ENCODE measurements at places on chromosomes 7 and 10.

DNA sequence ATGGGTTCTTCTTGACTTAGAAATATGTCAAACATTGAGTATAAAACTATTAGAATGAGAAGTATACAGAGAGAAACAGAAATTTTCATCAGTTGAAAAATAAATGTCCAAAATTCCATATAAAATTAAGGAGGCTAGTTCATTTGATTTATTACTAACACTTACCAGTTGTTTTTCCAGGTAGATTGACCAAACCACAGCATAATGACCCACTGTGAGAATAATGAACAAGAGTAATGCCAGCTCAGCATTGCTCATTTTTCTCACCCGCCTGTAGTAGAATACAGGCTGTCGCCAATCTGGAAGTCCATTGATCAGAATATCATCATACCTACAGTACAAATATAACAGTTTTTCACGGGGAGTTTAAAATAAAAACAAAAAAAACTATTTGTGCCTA lies 82.9 kb downstream of the DNAJC1 start:
- DNase-seq = no peak

DNA sequence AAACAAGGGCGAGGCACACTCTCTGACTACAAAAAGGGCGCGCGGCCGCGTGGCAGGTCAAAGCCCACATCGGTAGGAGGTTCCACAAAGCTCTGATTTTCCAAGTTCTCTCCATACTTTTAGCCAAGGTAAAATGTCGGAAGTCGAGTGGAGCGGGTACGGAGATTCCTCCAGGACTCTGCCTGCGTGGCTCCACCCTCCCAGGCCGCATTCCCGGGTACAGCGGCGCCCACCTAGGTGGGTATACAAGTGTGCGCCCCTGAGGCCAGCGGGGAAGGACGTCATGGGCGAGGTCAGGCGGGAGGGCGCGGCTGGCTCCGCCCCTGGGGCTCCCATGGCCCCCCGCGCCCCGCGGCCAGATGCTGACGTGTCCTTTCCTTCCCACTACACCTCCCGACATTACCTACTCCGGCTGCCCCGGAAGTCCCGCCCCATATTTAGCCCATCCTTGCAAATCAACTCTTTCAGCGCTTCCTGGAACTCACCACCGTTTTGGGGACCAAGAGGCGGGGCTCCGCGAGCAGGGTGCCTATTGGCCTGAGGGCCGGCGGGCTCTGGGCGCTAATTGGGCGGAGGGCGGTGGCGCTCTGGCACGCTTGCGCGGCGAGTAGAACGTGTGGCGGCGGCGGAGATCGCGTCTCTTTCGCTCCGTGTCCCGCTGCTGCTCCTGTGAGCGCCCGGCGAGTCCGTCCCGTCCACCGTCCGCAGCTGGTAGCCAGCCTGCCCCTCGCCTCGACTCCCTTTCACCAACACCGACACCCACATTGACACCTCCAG lies at the start of gene SND1:
SND1 (plus strand) TSS at position 639 of the 777 bp plus-strand sequence. CDS start 180 bp downstream, outside the sequence.
- peak; percentile 97 for DNase-seq

DNA sequence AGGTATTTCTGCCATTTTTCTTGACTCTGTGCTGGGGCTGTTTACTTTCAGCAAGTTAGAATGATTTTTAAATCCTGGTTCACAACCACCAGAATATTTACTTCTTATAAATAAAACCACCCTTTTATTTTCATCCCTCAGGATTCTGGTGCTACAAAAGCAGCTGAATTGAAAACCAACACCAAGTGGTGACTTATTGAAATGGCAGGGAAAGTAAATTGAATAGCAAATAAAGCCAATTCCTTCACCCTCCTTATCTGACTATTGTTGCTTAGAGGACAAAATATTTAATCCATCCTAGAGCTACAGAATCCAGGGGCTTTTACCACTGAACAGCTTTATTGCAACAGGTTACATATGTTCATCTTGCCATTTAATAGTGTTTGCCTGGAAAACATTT lies 828.6 kb upstream of the GHITM start:
- DNase-seq = no peak

GRCh38 chr7:102891693-102892261 lies 21.0 kb upstream of the LRRC17 start:
- no peak for DNase-seq

DNA sequence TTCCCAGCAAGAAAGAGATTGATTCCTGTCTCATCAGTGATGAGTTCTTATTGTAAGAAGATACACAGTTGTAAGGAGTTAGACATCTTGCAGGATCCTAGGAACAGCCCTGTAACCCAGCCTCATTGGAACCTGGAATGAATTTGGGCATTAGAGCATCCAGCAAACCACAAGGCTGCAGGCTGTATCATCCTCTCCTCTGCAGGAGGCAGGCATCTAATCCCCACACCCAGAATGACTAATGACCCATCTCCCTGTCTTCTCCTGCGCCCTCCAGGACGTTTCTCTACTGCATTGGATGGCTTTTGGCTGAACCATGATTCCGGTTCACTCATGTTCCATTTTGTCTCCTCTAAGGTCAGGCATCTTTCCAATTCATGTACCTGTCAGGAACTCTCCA lies 233.9 kb downstream of the POU6F2 start:
- DNase-seq = no peak

DNA sequence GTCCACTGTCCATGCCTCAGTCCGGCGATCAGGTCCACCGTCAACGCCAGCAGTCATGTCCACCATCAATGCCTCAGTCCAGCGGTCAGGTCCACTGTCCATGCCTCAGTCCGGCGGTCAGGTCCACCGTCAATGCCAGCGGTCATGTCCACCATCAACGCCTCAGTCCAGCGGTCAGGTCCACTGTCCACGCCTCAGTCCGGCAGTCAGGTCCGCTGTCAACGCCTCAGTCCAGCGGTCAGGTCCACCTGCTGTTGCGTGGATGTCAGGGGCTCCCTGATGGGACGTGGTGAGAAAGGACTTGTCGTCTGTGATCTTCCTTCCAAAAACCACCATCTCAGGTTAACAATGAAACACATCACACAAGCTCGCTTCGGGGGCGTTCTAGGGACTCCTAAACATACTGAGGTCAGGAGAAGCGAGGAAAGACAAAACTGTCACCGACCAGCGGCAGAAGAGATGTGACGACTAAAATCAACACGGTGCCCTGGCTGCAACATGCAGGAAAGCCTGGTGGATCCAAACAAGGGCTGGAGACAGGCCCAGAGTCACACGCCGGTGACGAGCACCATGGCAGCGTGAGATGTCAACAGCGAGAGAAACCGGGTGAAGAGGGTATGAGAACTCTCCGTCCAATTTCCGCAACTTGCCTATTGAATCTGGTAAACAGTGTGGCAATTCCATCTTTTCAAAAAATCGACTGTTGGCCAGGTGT lies 264.2 kb downstream of the MAD1L1 start:
- DNase-seq = no peak

GRCh38 chr10:21076381-21076780 lies 179.3 kb upstream of the NEBL start:
- DNase-seq = no peak

GRCh38 chr7:43220250-43220649 lies 107.8 kb downstream of the HECW1 start:
- no peak for DNase-seq

GRCh38 chr7:30177965-30178364 lies 43.2 kb downstream of the MTURN start:
- no peak for DNase-seq

GRCh38 chr10:3570855-3571266 lies 214.1 kb downstream of the KLF6 start:
- DNase-seq = no peak

- DNase-seq = peak; percentile 47
Measured at GRCh38 chr7:2241580-2242540, at the start of the genes MRM2 and NUDT1. Gene MRM2, minus strand, starts transcription at chr7:2242205. Its CDS starts 36 bp downstream, at chr7:2242169. Gene NUDT1, plus strand, starts transcription at chr7:2242226. Its CDS starts 2,349 bp downstream, at chr7:2244575.

- no peak for DNase-seq
Measured at GRCh38 chr7:122770686-122771335, 68.1 kb upstream of the RNF148 start.

- no peak for DNase-seq
Measured at GRCh38 chr7:135550196-135550595, 7.5 kb upstream of the NUP205 start.

DNA sequence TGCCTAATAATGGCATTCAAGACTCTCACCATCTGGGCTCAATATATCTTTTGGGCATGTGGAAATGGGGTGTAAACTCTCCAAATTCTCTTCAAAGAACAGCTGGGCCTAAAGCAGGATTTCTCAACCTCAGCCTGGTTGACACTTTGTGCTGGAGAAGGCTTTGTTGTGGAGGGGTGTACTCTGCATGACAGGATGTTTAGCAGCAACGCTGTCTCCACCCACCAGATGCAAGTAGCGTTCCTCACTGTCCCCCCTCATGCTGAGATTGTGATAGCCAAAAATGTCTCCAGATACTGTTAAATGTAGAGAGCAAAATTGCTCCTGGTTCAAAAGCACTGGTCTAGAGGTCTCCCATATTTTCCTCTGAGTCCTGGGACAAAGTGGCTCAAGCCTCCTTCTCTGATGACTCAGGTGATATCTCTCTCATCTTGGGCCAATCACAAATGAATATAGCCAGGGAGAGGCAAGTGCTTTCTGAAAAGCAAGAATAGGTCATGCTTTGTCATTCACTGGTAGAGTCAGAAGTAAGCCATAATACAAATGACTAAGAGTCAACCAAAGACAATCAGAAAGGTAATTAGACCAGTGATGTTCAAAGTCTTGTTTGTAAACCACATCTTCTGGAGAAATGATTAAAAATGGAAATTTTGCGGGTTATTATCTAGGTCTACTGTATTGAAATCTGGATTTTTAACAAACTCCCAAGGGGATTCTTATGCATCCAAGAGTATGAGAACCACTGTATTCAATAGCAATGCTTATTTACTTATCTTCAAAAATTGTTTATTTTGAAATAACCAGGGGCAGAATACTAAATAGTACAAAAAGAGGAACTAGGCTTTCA lies 330.8 kb downstream of the PTEN start:
- no peak for DNase-seq

DNA sequence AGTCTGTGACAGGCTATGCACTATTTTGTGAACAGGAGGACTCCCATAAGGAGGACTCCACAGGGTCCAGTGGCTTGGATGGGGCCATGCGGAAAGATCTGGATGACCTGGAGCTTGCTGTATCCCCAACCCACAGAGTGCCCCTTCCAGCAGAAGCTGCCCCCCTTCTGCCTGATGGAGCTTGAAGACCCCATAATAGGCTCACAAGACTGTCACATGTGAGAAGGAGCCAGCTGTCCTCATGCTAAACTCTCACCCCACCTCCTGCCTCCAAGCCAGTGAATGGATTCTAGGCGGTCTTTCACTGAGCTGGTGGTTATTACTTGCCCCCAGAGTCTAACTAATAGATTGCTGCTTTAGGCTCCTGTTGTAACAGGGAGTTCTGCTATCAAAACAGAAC lies 79.1 kb downstream of the XRCC2 start:
- DNase-seq = no peak

- no peak for DNase-seq
Measured at GRCh38 chr10:71712572-71713134, 6.9 kb downstream of the C10orf105 start.

GRCh38 chr10:83673316-83673715 lies 466.0 kb upstream of the GHITM start:
- DNase-seq = no peak

- DNase-seq = no peak
Measured at GRCh38 chr7:141355032-141355431, 196.2 kb upstream of the AGK start.

DNA sequence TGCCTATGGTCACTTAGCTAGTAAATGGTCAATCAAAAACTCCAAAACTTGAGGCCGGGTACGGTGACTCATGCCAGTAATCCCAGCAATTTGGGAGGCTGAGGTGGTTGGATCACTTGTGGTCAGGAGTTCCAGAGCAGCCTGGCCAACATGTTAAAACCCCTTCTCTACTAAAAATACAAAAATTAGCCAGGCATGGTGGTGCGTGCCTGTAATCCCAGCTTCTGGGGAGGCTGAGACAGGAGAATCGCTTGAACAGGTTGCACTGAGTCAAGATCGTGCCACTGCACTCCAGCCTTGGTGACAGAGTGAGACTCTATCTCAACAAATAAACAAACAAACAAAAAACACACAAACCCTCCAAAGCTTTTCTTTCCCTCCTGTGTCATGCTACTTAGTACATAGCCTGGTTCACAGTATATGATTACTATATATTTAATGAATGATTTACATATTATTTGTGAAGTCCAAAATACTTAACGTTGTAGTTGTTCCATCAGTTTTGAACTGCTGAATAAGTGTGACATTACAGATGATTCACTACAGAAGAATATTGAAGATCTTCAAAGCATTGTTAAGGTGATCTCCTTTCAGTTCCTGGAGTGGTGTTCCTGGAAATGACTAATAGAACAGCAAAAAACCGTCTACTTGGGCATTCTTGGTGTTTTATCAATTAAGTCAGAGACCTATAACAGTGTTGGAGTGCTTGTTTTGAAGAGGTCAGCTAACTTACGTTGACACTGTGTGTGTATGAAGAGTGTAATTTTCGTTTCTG lies 72.9 kb downstream of the ADK start:
- DNase-seq = no peak

DNA sequence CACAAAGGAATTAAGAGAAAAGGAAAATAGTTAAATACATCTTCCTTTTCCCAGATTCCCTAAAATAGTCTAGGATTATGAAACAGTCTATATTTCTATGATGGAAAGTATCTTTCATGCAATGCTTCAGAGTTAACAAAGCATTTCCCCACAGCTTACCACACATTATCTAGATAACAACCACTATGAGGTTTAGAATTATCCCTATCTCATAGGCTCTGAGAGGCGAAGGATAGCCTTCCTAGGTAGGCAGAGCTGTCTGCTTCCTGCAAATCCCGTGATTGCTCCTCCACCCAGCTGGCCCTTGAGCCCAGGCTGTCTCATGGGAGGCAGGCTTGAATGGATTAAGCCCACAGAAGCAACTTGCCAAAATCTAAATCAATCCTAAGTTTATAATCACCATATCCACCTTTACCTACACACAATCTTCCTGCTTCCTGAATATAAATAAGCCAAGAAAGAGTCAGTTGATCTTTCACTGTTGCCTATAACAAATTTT lies 321.4 kb upstream of the AOAH start:
- DNase-seq = no peak

DNA sequence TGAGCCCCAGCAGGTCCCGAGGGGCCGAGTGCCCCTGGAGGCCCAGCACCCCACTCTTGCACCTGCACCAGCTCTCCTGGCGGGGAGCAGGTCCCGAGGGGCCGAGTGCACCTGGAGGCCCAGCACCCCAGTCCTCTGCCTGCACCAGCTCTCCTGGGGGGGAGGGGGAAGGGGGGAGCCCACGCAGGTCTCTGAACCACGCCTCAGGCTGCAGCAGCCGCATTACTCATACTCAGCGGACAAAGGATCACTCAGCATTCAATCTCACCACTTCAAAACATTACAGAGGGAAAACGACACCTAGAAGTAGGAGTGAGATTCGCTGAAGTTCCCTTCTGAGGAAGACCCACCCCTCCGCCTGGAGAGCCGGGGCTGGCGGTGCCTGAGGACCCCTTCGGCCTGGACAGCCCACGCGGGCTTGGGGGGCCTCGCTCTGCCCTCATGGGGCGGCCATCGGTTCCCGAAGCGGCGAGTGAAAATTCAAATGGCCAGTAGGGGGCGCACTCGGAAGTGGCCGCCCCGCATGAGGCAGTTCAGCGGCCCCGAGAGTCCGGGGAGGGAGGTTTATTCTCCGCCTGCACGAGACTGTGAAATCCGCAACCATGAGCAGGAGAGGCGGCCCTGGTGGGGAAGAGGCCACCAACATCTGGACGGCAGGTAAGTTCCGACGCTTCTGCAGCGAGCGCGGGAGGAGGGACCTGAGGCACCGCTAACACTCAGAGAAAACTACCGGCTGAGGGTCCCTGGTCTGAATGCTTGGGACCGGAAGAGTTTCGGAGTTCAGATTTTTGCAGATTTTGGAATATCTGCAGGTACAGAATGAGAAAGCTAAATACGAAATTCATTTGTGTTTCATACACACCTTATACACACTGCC lies 1.1 kb upstream of the GPER1 start:
- peak; percentile 50 for DNase-seq
